ENCODE measurements at places on chromosomes 5 and 9.

GRCh38 chr5:129363991-129364390 is 96.1 kb upstream of the ADAMTS19 start:
- no peak for DNase-seq

DNA sequence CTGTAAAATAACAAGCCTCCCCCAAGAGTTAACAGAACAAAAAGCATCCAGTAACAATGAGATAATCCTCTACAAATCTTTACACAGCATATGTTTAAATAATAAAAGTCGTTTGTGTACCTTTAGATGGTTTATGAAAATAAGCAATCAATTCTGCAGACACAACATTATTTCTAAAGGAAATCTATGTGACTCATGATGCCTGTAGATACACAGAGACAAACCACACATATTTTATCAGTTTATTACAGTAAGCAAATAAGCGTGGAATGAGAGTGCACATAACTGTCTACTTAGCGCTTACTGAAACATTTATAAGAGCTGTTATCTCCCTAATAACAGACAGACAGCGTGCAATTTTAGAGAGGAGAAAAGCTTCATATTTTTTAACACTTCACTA is 243.6 kb downstream of the AP3B1 start:
- DNase-seq: peak; percentile 84

DNA sequence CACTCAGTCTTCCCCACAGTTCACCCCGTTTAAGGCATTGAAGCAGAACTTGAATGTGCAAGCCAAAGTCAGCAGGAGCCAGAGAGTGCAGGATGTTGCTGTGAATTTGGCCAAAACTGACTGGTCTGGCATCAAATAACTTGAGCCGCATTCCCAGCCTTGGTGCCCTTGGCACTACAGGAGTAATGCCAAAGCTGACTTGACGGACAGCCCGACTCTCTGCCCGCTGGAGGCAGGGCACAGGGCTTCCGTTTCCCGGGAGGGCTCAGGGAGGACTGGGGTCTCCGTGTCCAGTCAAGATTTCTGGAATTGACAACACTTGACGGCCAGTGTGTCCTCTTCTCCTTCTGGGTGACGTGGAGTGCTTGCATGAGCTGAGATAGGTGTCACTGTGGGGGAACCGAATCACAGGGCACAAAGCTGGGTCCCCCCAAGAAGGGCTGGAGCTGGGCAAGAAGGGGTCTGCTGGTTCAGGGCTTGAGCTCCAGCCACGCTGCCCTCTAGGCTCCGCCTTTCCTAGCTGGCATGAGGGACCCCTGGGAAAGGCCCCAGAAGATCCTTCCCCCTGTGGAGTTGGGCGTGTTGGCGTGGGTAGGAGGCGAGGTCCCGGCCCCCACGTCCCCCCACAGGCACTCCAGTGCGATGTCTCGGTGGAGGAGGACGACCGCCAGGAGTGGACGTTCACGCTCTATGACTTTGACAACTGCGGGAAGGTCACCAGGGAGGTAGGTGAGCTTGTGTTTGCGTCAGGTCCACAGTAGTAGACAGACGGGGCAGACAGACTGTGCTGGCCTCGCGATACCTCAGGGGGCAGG is 25.2 kb downstream of the NKD2 start:
- DNase-seq: no peak

DNA sequence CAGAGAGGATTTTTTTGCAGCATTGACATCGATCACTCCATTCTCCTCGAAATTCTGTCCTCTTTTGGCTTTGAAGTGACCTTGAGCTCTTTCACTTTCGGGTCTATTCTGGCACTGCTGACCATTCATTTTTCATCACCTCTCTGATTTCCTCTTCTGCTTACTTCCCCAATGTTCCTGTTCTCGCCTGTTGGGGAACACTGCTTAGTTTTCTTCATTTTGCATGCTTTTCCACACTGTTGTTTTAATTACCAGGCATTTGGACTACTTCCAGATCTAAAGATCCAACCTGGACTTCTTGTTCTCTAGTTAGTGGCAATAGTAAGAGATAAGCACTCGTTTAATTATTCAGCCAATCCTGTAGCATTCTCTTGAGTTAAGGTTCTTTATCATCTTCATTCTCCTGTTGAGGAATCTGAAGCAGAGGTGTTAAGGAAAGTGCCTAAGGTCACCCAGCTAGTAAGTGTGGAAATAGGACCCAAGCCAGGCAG is 53.4 kb downstream of the MAN2A1 start:
- peak; percentile 85 for DNase-seq

- DNase-seq: no peak
Observed at GRCh38 chr5:1538741-1539392, 15.1 kb upstream of the LPCAT1 start.

GRCh38 chr9:114321759-114322158 is 1.1 kb upstream of the ORM1 start:
- DNase-seq: no peak
